ENCODE measurements at places on chromosomes 13 and 19. TPM values are rescaled to one million over a fixed set of nuclear protein-coding genes. Genes with fewer than 3 reads are reported as not detected.

The RRAS gene
- total RNA-seq, result 0.82 TPM

The KLK5 gene
- not detected for total RNA-seq

- DNase-seq, result no peak
Measured at GRCh38 chr19:11995174-11995573, 30.3 kb downstream of the ZNF763 start.

The SAFB gene
- total RNA-seq, result 86.4 TPM

DNA sequence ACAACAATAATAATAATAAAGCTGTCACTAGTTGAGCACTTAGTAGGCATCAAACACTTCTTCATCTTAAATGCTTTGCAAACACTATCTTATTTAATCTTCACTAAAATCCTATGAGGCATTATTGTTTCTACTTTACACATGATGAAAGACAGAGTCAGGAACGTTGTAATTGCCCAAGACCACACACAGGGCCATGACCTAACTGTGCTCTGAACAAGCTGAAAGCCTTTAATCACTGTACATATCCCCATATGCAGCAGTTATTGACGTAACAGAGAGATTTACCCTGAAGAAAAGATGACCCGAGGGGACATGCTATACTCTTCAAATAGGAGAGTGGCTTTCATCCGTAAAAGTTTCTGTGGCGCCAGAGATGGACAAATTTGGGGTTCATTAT lies 53.0 kb downstream of the SACS start:
- no peak for DNase-seq

DNA sequence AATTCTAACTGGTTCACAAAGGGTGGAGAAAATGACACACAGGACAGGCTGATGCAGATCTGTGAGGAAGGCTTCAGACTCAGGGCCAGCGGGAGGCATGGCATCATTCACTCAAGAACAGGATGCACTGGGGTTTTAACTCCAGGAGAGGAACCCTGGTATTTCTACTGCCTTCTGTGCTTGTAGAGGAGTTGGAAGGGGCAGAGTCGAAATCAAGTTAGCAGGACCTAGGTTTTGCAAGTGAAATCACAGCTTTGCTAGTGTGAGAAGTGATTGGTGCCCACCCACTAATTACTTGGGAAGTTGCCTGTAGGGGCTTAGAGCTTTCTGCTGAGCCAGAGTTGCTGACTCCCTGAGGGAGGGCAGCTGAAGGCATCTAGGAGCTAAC lies 92.7 kb downstream of the AKAP11 start:
- no peak for DNase-seq

- DNase-seq, result peak; percentile 64
Measured at GRCh38 chr19:55287361-55288079, 3.7 kb downstream of the BRSK1 start.

The FCER2 gene
- not detected for total RNA-seq

GRCh38 chr13:98195054-98195791 lies 18.2 kb upstream of the RNF113B start:
- no peak for DNase-seq

The GGACT gene
- 0.82 TPM for total RNA-seq

- DNase-seq, result no peak
Measured at GRCh38 chr13:90187478-90188350, 1159.8 kb upstream of the MIR17HG start.

The POU2F2 gene
- total RNA-seq, result 2.9 TPM

The LCP1 gene
- total RNA-seq, result 6.1 TPM

The C19orf85 gene
- not detected for total RNA-seq

The KIR3DL2 gene
- not detected for total RNA-seq

DNA sequence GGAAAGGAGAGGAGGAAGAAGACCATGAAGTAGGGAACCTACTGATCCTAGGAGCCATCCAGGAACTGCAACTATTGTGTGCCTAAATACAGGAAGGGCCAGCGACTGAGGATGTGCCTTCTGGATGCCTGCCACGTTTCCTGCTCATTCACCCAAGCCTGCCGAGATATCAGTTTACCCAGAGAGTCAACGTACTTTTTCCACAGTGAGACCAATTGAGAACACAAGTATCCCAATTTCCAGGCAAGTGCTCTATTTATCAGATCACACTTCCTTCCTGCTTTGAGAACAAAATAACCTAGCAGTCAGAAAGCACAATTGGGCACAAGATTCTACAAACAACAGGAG lies 122.4 kb downstream of the AKAP11 start:
- DNase-seq, result no peak
